ENCODE measurements at places on chromosomes 3 and 15. TPM values are rescaled to one million over a fixed set of nuclear protein-coding genes. Genes with fewer than 3 reads are reported as not detected.

DNA sequence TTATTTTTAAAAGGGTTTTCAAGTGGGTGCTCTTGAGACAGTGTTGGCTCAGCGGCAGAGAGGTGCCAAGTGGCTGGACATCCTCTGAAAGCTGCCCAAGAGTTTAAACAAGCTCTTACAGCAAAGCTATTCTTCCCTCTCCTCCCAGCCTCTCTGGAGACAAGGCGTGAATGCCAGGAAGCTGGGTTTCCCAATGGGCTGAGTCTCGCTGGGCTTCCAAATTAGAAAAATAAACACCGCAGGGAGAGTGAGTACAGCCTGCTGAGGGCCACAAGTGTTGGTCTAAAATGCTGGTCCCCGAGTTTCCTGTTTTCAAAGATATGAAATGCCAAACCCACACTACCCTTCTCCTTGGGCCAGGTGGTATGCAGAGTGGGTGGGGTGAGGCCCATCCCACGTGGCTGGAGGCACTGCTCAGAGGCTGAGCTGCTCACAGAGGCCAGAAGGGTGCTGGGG is 36.4 kb downstream of the ZDHHC3 start:
- peaks cover 12% of the 10 kb centered on the region for H3K4me1 ChIP-seq
- H3K36me3 ChIP-seq: no peaks in the 10 kb centered on the region
- DNase-seq: no peak
- H3K27me3 ChIP-seq: peaks cover 2% of the 10 kb centered on the region

GRCh38 chr15:65751431-65751830 is 40.7 kb downstream of the DENND4A start:
- no peaks in the 10 kb centered on the region for H3K4me1 ChIP-seq
- H3K27me3 ChIP-seq: no peaks in the 10 kb centered on the region
- no peak overlapping the region for H3K4me3 ChIP-seq

- DNase-seq: no peak
- no peaks in the 10 kb centered on the region for H3K27me3 ChIP-seq
- H3K36me3 ChIP-seq: no peaks in the 10 kb centered on the region
- H3K27ac ChIP-seq: no peak overlapping the region
Measured at GRCh38 chr3:190209533-190209932, 88.8 kb upstream of the P3H2 start.

- H3K4me3 ChIP-seq: peak overlapping the region; percentile 86
- peak overlapping the region; percentile 48 for H3K27ac ChIP-seq
- no peaks in the 10 kb centered on the region for H3K36me3 ChIP-seq
- DNase-seq: peak; percentile 86
- peaks cover 17% of the 10 kb centered on the region for H3K27me3 ChIP-seq
- peaks cover 10% of the 10 kb centered on the region for H3K4me1 ChIP-seq
Measured at GRCh38 chr15:75455424-75455981, 4.0 kb upstream of the SIN3A start.

GRCh38 chr3:46464326-46465195 is at the start of gene LTF:
TSS of gene LTF (minus strand) at chr3:46464905. CDS start at chr3:46464867, 38 bp downstream.
- peaks cover 14% of the 10 kb centered on the region for H3K36me3 ChIP-seq
- peaks cover 3% of the 10 kb centered on the region for H3K4me1 ChIP-seq
- DNase-seq: no peak
- H3K27ac ChIP-seq: no peak within 1 kb of the TSS
- H3K4me3 ChIP-seq: no peak within 1 kb of the TSS

DNA sequence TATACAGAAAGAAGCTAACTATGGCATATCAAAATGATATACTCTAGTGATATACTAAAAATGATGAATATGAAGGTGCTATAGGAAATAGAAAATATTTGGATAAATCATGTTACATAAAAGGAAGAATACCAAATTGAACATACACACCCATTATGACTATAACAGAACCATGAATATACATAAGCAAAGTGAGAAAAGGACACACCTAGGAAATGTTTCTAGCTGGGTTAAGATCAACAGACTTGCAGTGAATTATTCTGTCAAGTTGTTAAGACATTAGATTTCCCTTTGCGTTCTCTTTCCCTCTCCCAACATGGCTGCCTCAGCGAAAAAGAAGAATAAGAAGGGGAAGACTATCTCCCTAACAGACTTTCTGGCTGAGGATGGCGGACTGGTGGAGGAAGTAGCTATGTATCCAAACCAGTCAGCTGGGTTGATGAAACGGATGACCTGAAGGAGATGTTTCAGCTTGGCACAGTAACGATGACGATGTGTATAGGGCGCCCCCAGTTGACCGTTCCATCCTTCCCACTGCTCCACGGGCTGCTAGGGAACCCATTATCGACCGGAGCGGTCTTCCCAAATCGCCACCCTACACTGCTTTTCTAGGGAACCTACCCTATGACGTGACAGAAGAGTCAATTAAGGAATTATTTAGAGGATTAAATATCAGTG is 20.2 kb upstream of the PARP14 start:
- no peak overlapping the region for H3K4me3 ChIP-seq
- H3K4me1 ChIP-seq: no peaks in the 10 kb centered on the region
- no peak for DNase-seq
- H3K27me3 ChIP-seq: peaks cover 2% of the 10 kb centered on the region

- H3K27ac ChIP-seq: no peak overlapping the region
- peaks cover 4% of the 10 kb centered on the region for H3K4me1 ChIP-seq
- no peak for DNase-seq
- peaks cover 3% of the 10 kb centered on the region for H3K27me3 ChIP-seq
Measured at GRCh38 chr15:98174286-98174685, 213.8 kb downstream of the ARRDC4 start.

Gene THAP10
- 3.3 TPM for total RNA-seq

Gene GFM1
- total RNA-seq: 61.4 TPM

Gene KIF23
- total RNA-seq: 5.2 TPM

Gene MUC13
- total RNA-seq: not detected

Gene CTXN2
- total RNA-seq: 0.22 TPM

Data from glutamatergic neuron (in vitro differentiated cells).